BJ (cell line): ENCODE measurements at places on chromosomes 5 and 9.

GRCh38 chr5:54455413-54456157, at the start of gene HSPB3:
TSS of gene HSPB3 (plus strand) at chr5:54455699. CDS start at chr5:54455790, 91 bp downstream.
- peak; percentile 79 for DNase-seq

DNA sequence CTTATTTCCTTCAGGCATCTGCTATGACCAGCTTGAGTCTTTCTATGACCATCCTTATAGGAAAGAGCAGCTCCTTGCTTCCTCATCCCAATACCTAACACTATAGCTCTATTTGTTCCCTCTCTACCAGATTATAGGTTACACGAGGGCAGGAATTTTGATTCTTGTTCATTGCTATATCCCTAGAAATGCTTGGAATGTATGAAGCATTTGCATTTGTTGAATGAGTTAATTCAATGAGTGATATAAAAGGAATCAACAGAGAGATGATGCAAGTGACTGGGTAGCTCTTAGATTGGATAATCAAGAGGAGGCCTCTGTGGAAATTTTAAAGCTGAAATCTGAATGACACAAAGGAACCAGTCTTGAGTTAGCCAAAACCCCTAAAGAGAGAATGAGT, 13.9 kb downstream of the ZCCHC9 start:
- no peak for DNase-seq

DNA sequence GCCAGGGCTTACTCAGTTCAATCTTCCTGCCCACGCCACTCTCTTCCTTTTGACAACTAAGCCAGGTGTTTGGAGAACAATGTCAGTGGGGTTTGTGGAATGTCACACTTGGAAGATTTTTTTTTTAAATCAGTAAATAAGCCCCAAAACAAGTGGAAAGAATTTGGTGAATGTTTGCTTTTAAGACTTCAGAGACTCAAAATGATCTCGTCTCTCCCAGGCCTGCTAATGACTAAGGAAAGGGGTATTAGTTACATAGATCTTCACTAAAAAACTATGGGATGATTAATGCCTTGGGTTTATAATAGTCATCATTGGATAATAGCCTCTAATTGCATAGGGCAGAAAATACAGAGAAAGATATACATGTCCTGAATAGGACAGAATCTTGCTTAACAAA, 166.4 kb downstream of the DMRT2 start:
- no peak for DNase-seq

- DNase-seq, result no peak
These were observed 249.3 kb downstream of the NNT start for GRCh38 chr5:43852279-43852678.

- no peak for DNase-seq
These were observed 5.7 kb downstream of the RAPGEF1 start for GRCh38 chr9:131734165-131734610.

- no peak for DNase-seq
These were observed 32.1 kb downstream of the PRKACG start for GRCh38 chr9:68981789-68982188.

- no peak for DNase-seq
These were observed 5.8 kb upstream of the TRIM41 start for GRCh38 chr5:181217111-181217802.

GRCh38 chr9:37889536-37889935, 14.4 kb downstream of the SLC25A51 start:
- DNase-seq, result no peak

DNA sequence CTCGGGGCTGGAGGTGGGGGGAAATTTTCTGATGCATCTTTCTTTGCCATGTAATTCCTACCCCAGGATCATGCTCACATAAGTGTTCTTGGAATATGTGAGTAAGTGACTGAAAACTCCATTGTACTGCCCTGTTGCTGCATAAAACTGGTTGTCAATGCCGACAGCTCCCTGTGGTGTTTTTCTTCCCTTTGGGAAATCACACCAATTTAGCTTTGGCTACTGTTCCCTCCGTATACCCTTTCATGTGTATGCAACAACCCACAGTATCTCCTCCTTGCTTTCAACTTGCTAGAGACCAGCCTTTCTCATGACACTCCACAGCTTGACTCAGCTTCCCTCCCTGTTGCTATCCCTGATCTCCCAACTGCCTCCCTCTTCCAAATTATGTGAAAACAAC, 240.6 kb downstream of the TRIM32 start:
- DNase-seq, result no peak
